Fibroblast of skin of back (primary cell): ENCODE measurements at places on chromosomes 12 and 14.

GRCh38 chr12:85322715-85323114, 42.7 kb downstream of the ALX1 start:
- DNase-seq: no peak

- no peak for DNase-seq
These were observed 32.5 kb upstream of the EMP1 start for GRCh38 chr12:13163868-13164635.

DNA sequence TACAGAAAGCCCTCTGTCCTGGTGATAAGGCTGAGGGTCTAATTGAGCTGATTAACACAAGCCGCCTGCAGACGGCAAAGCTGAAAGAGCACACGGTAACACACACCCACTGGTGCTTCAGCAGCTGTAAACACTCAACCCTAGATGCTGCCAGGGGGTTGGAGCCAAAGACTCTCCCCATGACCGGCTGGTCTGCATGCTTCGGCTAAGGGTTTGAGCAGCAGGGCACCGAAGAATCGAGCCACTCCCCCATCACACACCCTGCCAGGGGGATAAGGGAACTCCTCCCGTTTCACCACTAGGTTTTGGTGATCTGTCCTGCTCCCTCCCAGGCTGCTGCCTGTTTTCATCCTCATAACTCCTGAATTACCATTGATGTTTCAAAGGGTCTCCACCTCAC, 141.0 kb upstream of the OVCH1 start:
- no peak for DNase-seq

- no peak for DNase-seq
These were observed 187.9 kb upstream of the GRIN2B start for GRCh38 chr12:14169281-14169680.

DNA sequence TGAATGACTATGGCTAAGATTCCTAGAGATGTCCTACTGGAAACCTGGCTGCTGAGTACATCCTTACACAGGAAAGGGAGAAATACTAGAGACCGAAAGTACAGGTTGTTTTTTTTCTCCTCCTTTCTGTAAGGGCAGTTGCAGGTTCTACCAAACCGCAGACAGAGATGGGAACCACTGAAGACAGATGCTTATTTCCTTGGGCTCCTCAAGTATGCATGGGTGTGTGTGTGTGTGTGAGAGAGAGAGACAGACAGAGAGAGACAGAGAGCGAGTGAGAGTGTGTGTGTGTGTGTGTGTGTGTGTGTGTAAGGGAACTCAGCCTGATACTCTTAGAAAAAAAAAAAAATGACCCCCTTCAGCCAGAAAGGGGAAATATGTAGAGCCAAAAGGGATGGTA, 42.5 kb downstream of the MAP4K5 start:
- no peak for DNase-seq

GRCh38 chr12:40439771-40440492, 215.1 kb downstream of the LRRK2 start:
- no peak for DNase-seq

DNA sequence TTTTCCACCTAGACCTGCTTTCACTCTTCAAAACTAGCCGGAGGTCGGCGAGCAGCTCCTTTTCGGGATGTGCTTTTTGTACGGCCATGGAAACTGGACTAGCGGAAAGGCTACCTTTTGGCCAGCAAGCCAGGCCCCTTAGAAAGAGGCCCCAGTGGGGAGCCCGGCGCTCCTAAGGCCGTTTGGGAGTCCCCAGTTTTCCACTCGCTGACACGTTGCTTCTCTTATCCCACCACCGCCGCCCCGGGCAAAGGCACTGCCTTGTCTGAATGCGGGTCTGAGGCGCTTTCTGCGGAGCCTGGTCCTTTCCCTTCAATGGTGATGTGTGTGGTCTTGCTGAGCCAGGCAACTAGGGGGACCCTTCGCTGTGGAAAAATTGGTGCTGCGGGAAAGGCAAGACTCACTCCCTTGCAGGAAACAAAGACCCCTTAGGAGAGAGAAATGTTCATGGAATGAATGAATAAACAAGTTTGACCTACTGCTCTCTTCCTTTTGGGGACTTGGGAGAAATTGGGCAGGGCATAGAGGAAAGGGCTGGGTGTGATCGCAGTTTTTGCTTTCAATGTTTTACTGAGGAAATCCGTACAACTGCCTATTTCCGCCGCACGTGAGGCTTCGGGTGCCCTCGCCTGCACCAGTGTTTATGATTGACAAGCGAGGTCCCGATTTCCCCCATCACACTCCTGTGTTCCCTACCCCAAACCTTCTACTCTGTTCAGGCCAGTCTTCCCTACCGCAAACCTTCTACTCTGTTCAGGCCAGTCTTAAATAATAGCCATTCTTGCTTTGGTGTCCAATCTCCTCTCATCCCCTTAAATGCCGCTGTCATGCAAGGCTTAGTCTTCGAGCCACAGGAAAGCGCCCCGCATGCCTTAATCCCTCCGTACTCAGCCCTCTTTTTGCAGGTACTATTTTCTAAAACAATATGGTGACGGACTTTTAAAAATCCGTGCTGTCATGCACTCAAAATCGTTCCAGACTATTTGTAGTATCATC, 1.0 kb upstream of the SLC38A2 start:
- DNase-seq: peak; percentile 64

GRCh38 chr12:112980491-112981158, 2.3 kb downstream of the OAS2 start:
- no peak for DNase-seq

- no peak for DNase-seq
These were observed 1.7 kb downstream of the PPM1H start for GRCh38 chr12:62933220-62933601.
